ENCODE measurements at places on chromosomes 3 and 15.

- DNase-seq = no peak
These were observed 61.4 kb upstream of the COL8A1 start for GRCh38 chr3:99576904-99577559.

- no peak for DNase-seq
These were observed 94.5 kb upstream of the MYZAP start for GRCh38 chr15:57496946-57497869.

DNA sequence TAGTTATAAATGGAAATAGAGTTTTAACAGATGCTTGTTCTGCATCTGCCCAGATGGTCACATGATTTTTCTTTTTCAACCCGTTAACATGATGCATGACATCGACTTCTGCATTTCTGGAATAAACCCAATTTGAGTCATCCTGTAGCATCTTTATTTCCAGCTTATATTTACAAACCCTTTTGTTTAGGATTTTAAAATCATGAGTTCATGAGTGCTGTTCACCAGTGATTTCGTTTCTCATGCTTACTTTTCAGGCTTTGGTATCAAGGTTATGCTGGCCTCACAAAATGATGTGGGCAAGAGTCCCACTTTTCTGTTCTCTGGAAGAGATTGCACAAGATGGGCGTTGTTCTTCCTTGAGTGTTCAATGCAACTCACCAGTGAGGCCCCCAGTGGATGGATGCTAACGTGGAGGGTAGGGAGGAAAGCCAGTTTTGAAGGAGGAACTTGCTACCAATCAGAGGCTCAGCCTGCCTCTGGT, 5.2 kb downstream of the HRH1 start:
- no peak for DNase-seq

GRCh38 chr15:91975241-91975978, 121.9 kb downstream of the SLCO3A1 start:
- DNase-seq = no peak

GRCh38 chr3:87503900-87504498, 227.6 kb upstream of the POU1F1 start:
- no peak for DNase-seq

- DNase-seq = no peak
These were observed 1.5 kb upstream of the ATR start for GRCh38 chr3:142580061-142580423.
